ENCODE measurements at places on chromosomes 6 and 20. TPM values are rescaled to one million over a fixed set of nuclear protein-coding genes. Genes with fewer than 3 reads are reported as not detected.

Gene PRSS35
- total RNA-seq, result not detected

Gene TINAG
- total RNA-seq, result 0.16 TPM

Gene KCNK5
- 0.65 TPM for total RNA-seq

Gene RSPH9
- total RNA-seq, result 0.16 TPM

- DNase-seq, result no peak
Observed at GRCh38 chr6:107817784-107818183, 6.3 kb downstream of the SCML4 start.

GRCh38 chr6:102405860-102406259, 1012.4 kb downstream of the GRIK2 start:
- no peak for DNase-seq

GRCh38 chr6:47483516-47483852, 5.9 kb downstream of the CD2AP start:
- no peak for DNase-seq

DNA sequence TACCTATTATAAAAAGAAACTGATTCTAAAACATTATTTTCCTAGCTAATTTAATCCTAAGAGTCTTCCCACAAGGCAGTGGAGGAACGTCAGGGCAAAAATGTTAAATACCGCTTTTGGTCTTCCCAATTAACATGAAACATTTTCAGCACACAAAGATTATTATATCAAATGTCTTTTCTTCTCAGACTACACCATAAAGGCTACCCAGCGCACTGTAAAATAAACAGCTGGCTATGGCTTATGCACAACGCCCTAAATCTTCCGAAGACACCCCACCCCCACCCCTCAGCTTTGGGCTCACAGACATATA, 1.0 kb downstream of the NUDT3 start:
- DNase-seq, result no peak

DNA sequence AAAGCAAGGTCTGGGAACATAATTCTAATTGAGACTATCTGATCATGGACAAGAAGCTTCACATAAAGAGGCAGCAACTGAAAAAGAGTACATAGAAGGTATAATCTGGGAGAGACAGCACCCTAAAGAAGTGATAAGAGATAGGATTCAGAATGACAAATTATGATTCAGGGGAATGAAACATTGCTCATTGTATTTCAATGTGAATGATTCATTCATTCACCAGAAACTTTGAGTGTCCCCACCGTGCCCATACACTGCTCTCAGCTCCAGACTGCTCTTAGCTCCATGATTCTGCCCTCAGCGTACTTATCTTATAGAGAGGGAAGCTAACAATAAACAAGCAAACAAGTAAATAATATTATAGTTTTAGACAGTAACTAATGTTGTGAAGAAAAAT, 329.3 kb upstream of the IRAK1BP1 start:
- DNase-seq, result no peak

GRCh38 chr20:53274365-53274764, 302.2 kb downstream of the TSHZ2 start:
- no peak for DNase-seq

All from Right ventricle myocardium superior (tissue), 1 donor.